PC-9 (cell line): ENCODE measurements at places on chromosomes 6 and 20. TPM values are rescaled to one million over a fixed set of nuclear protein-coding genes. Genes with fewer than 3 reads are reported as not detected.

Gene GLP1R
- not detected in 2 replicates for total RNA-seq

- DNase-seq, result no peak
Measured at GRCh38 chr6:168183613-168183970, 104.6 kb upstream of the FRMD1 start.

Gene TSBP1
- total RNA-seq, result not detected in 2 replicates

DNA sequence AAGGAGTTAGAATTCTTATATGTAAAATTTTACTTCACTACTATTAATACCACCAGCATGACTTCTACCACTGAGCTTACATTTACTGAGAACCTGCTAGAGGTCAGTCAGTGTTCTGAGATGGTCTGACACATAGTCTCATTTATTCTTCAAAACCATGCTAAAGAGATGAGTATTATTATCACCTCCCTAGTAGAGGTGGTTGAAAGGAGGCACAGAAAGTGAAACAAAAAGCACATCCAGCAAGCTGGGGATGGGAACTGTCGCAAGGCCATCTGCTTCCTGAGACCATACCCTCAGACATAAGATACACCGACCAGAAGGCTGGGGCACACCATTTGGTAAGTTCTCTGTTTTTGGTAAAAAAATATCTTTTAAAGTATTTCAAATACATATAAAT is 137.7 kb downstream of the INSM1 start:
- DNase-seq, result no peak
